ENCODE measurements at places on chromosomes 6 and 20.

GRCh38 chr20:62539198-62540045 is 63.6 kb upstream of the GATA5 start:
- DNase-seq, result no peak

GRCh38 chr20:20184149-20184548 is 131.8 kb downstream of the CFAP61 start:
- no peak for DNase-seq

GRCh38 chr6:25370178-25371036 is 91.2 kb downstream of the CARMIL1 start:
- no peak for DNase-seq

DNA sequence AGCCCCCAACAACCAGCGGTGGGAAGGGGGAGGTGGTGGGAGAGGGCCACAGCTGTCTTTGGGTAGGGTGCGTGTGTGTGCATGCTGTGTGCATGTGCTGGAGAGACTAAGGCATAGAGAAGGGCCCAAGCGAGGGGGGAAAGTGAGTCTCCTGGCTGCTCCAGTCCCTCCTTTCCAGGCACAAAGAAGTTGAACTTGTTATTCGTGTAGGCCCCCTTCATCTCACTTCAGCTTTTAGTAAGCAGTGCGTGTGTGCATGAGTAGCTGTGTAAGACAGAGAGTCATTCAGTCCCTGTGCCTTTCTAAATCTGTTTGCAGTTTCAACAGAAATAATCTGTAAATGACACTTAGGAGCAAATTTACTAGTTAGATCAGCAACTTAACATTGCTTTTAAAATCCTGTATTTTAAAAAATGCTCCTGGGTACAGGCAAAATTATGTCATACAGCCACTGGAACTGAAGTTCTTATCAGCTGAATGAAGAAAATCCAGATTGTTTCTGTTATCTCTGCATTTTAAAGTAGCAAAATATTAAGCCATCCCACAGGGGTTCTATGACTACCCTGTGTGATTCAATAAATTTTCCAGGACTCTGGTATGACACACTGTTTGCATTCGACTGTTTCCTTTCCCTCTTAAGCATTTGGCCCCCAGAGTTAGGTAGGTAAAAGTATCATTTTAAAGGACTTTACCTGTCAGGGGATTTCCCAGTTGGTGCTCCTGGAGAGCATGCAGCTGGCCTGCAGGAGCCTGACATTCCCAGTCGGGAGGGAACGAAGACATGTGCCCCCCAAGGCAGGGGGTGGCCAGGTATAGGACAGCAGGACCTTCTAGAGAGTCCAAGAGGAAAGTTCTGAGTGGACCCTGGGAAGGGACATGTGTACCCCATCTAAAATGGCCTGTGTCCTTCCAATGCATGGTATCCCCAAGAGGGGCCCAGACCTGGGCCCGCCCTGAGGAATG is 39.0 kb downstream of the MTRES1 start:
- DNase-seq, result no peak

- no peak for DNase-seq
Observed at GRCh38 chr6:155645325-155645724, 189.7 kb upstream of the NOX3 start.

DNA sequence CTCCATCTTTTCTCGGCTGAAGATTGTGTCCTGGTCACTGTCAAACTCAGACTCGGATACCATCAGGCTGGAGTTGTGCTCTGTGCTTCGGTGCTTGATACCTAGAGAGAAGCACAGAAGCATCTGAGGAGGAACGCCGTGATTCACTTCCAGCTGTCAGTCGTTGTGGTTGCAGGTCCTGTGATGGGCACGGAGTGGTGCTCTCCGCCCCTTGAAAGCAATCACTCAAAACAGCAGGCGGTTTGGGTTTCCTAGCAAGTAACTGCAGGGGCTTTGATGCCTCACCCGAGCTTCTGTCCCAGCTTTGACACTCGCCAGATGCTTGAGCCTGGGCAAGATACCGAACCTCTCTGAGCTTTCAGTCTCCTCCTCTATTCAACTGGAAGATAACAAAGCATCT is 52.5 kb downstream of the ALDH5A1 start:
- peak; percentile 40 for DNase-seq

DNA sequence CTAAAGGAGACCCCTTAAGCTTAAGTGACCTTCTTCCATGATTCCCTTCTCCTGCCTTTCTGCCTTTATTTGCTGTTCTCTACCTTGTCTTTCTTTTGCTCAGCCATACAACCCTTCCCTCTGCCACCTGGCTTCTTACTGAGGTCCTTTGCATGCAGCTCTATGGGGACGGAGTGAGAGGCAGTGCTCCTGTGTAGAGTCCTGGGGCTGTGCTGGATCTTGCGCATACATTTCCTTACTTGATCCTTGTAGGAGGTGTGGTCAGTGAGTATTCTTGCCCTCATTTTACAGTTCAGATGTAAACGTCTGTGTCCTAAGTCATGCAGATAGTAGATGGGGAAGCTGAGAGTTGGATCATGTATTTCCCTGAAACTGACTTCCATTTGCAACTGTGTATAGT is 5.7 kb downstream of the SASH1 start:
- DNase-seq, result no peak

DNA sequence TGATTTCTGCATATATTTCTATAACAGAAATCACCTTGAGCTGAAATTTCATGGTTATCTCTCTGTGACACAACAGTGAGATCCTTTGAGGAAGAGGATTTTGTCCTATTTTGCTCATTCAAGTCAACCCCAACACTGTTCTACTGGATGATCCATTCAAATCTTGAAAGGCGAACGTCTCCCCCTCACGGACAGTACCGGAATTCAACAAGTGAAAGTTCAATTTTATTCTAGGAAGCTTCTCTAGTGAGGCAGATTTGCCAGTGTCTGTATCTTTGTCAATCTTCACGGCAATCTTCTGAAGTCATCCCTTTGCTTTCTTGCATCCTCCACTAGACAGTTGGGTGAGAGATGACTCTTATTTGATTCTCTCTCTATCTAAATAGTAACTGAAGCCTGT is 91.7 kb upstream of the PDE7B start:
- DNase-seq, result no peak

- no peak for DNase-seq
Observed at GRCh38 chr6:167351656-167352345, 26.9 kb downstream of the TTLL2 start.

DNA sequence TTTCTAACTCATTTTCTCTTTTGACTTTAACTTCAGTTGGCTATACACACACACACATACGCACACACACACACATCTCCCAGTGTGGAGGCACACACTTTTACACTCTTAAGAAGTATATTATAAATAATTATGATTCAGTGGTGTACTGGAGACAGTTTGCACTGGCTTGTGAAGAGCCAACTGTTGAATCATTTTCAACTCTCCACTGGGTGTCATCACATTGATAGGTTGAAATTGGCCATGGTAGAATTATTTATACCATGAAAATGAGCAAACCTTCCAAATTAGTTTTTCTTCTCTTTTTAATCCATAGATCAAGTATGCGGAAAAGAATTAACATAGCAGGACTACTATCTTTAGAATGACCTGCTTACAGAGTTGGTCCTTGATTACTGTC is 407.1 kb downstream of the BMP2 start:
- DNase-seq, result no peak

- peak; percentile 66 for DNase-seq
Observed at GRCh38 chr20:52312132-52312729, 120.7 kb upstream of the ZFP64 start.

- peak; percentile 32 for DNase-seq
Observed at GRCh38 chr20:2244993-2245392, 50.8 kb upstream of the TGM3 start.

- DNase-seq, result no peak
Observed at GRCh38 chr6:56343295-56343694, 95.9 kb upstream of the COL21A1 start.

DNA sequence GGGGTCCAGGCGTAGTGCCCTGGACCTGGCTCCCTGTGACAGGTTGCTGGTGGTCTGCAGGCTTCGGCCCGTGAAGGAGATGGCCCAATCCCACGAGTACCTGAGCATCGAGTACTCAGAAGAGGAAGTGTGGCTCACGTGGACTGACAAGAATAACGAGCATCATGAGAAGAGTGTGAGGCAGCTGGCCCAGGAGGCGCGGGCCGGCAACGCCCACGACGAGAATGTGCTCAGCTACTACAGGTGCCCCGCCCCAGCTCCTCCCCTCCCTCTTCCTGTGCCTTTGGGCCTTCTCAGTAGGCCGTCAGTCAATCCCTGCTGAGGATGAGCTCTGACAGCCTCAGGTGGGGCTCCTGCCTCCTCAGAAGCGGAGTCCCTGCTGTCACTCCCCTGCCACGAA is 42.6 kb downstream of the UQCC2 start:
- no peak for DNase-seq

DNA sequence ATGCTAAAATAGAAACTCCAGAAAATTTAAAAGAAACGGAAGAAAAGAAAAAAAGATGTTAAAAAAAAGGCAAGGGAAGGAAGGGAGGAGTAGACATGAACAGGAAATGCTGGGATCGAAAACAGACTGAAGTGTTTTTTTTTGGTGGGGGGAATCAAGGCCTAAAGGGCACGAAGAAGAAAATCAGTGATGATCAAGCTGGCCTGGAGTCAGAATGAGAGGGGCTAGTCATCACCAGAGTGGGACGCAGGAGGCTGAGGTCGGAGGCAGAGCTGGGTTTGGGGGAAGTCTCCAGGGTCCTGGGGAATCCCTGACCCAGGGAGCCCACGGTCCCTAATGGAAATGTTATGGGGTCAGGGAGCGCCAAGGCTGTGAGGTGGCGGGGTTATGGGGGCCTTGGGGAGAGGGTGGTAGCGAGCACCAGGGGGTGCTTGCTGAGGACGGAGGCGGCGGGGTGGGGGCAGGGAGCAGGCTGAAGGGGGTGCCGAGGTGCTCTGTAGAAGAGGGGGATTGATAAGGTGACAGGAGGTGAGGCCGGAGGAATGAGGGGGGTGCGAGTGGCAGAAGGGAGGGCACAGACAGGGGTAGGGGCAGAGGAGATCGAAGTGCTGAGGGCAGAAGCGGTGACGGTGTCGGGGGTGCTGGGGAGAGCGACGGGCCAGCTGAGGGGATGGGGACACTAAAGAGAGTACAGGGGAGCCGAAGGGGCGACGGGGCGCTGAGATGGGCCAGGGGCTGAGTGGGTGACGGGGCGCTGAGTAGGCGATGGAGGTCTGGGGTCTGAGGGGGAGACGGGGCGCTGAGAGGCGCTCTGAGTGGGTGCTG is 684 bp downstream of the ZNFX1 start:
- peak; percentile 15 for DNase-seq

DNA sequence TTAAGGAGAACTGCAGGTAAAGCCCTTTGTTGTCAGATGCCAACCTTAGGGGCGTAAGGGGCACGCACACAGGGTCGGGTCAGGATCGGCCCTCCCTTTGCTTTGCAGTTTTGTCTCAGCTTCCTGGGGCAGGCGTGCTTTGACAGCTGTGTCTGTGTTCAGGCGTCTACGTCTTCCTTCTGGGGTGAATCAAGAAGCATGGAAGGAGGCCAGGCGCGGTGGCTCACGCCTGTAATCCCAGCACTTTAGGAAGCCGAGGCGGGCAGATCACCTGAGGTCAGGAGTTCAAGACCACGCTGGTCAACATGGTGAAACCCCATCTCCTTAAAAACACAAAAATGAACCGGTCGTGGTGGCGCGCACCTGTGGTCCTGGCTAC is 1.3 kb downstream of the ZGPAT start:
- DNase-seq, result no peak

DNA sequence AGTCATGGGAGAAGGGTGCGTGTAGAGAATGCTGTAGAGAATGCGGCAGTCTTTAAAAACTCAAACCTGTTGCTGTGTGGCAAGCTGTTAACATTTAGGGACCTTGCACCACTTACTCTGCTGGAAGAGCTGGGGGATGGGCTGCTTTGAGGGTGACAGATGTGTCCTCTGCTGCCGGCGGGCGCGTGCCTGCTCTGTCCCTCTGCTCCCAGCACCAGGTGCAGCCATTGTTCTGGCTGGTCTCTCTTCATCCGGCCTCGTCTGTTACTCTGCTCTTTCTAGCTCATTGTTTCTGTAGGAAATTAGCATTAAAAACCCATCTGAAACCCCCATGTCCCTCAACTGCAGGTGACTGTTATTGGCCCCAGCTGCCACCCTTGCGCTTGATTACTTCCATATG is 78.5 kb downstream of the CBFA2T2 start:
- DNase-seq, result peak; percentile 83

DNA sequence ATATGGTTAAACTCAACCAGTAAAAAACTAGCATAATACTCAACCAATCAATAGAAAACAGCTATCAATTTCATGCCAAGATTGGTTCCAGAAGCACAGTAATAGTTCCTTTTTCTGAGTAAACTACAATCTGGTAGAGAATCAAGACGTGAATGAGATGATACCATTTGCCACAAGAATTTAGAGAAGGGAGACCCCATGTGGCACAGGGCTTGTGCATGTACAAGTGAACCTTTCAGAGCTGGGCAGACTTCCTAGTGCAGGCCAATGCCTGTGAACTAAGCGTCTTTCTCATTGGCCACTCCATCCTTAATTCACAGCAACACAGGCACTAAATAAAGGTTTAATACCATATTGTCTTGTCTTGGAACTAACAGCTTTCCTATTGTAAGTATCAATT is 213.5 kb downstream of the RFPL4B start:
- no peak for DNase-seq

DNA sequence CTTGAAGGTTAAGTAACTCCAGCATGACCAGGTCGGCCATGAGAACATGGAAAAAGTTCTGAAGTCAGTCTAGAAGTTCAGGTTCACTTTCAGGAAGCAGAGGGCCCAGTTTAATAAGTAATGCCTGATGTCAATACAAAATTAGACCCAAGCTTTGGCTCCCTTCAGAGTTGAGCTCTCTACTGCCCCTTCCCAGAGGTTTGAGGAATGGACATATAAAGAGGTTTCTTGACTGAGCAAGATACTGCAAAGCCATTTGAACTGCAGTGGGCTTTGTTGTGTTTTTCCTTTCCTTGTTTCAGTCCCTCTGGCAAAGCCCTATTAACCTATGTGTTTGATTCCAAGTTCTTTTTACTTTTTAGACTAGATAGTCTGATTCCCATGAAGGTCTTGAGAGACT is 97.8 kb upstream of the PREP start:
- DNase-seq, result no peak

DNA sequence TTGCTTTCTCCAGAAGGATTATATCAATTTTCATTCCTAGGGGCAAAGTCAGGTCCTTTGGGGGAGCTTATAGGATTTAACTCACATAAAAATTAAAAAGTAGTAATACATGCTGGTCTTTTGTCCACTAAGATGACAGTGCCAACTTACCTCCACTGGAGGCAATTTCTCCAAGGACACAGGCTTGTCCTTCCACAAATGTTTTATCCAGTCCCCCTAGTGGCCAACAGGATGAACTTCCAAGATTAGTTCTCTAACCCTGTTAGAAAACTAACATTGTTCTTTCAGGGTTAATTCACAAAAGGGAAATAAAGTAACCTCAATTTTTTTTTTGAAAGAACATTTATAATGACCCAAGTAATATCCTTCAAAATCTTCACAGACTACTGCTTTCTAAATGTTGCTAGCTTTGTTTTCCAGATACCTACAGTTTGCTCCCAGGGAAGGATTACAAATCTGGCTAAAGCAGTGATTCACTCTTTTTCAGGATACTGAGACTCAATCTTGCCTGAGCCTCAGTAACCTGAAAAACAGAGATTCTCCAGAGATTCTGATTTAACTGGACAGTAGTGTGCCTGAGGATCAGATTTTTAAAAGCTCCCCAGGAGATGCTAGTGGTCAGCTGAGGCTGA is 31.7 kb upstream of the UBR2 start:
- peak; percentile 40 for DNase-seq

All from retina (tissue), 1 donor.